ENCODE measurements at places on chromosomes 12 and 14.
A peak's percentile ranks its signal among the peaks of the same experiment; 100 is the strongest.

GRCh38 chr14:74144789-74145188, 60.0 kb downstream of the LIN52 start:
- no peak for DNase-seq

- DNase-seq, result no peak
These were observed 274.2 kb downstream of the SUDS3 start for GRCh38 chr12:118650586-118650960.

DNA sequence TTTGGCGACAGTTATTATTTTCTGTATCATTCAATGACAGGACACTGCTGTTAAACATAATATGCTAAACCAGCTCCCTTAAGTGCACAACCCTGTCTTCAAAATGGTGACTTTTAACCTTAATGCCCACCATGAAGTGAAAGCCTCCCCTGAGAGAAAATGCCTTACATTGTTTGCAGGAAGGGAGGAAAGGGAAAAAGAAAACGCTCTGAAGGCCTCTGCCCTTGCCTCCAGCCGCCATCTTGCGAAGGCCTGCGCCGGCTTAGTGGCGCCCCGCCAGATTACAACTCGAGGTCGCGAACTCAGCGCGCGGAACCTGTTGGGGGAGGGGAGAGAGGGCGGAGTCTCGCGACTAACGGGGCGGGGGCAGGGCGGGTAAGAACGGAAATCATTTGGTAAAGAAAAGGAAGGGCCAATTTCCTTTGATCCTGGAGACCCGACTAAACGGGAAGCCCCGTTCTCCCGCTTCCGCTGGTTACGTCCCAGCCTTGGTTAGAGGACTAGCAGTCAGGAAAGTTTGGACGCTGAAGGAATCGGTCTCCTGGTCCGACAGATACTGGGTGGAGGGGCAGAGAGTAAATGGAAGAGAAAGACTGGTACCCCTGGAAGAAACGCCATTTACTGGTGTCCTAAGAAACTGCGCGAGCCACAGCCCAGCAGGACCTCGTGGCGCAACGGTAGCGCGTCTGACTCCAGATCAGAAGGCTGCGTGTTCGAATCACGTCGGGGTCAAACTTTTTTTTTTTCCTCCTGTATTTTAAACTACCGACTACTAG, 11.6 kb upstream of the TMPO start:
- peak; percentile 88 for DNase-seq

GRCh38 chr12:120757226-120757742, 31.7 kb downstream of the ACADS start:
- no peak for DNase-seq

DNA sequence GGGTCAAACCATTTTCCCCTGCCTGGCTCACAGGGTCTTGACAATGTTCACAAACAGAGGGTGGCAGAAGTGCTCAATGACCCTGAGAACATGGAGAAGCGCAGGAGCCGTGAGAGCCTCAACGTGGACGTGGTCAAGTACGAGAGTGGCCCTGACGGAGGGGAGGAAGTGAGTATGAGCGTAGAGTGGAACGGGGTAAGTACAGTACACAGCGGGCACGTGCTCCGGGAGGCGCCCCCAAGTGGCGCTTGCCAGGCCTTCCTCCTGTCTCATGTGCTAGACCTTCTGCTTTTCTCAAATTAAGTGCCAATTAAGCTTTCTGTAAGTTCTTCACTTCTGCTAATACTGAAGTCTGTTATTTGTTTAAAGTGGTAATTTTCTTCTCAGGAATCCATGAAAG, 35.9 kb downstream of the XRCC3 start:
- DNase-seq, result no peak

DNA sequence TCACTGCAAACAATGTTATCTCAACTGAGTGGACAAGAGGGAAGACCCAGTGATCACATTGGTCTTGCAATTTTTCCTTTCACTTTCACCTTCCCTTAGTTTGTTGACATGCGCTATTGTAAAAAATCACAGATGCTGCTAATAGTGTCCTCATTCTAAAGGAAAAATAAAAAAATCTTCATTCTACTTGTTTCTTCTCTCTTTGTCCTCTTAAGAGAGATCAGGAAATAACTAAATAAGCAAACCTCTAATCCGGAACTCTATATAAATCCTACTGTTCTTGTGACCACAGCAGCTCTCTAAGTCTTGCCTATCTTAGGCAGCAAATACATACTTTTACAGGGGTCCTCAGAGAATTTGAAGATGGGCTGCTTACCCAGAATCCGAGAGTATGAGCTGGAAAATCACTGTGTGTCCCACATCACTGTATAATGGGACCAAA, 257.7 kb downstream of the NAV3 start:
- no peak for DNase-seq

DNA sequence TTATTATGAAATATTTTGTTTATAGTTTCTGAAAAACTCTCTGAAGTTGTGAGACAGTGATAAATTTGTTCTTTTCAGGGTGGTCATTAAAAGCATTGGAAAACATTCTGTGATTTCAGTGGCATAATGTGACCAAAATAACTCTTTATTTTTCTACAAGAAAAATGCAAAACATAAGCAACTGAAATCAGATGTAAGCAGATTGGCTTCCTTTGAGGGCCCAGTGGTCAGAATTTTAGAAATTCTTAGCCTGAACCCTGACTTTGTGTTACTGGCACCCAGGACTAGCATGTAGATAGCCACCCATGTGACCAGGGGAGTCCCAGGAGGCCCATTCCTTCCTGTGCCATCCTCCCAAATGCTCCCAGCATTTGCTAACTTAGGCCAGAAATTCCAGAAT, 145.6 kb upstream of the SLC38A2 start:
- DNase-seq, result no peak

GRCh38 chr14:91693346-91693745, 38.5 kb downstream of the CATSPERB start:
- DNase-seq, result no peak

DNA sequence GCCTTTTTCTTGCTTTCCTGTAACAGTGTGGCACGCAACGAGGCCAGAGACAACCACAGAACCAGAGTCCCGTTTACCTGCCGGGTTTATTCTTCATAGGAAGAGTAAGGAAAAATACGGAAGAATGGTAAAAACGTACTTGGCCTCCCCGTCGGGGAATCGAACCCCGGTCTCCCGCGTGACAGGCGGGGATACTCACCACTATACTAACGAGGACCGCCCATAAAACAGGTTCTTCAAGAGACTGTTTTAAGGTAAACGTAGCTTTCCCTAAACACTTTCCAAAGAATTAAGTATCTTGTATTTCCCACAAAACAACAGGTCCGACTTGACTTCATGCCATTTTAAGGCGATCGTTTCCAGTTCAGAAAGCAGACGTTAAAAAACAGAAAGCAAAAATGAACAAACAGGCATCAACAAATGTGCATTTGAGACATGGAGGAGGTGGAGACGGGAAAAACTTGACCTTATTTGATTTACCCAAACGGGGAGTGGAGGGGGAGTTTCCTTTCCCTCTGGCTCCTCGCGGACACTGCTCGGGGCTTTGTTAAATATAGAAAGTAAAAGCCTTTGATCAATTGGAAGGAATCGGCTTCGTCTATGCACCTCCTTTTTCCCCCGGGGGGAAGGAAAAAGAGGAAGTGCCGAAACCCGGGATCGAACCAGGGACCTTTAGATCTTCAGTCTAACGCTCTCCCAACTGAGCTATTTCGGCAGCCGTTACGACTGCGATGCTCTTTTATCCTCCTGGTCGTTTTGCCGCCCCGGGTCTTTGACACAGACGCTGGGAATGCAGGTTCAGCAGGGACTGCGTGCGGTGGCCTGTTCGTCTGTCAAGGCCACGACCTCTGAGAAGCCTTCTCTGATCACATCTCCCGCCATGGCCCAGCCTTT, 13.0 kb upstream of the UBC start:
- DNase-seq, result peak; percentile 73

DNA sequence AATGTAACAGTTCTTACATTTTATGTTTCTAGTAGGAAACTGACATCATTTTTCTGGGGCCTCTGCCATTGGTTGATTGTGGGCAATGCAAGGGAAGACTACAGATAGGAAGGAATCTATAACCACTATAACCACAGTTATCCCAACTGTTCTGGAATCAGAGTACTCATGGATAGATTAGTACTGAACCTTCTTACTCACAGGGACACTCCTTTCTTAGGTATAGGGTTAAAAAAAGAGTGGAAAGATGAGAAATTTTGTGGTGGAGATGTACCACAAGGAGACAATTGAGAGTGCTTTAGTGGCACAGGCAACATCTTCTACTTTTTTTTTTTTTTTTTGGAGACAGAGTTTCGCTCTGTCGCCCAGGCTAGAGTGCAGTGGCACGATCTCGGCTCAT, 21.0 kb downstream of the TMEM116 start:
- DNase-seq, result no peak

- DNase-seq, result no peak
These were observed 27.6 kb upstream of the LRP6 start for GRCh38 chr12:12294215-12295005.

DNA sequence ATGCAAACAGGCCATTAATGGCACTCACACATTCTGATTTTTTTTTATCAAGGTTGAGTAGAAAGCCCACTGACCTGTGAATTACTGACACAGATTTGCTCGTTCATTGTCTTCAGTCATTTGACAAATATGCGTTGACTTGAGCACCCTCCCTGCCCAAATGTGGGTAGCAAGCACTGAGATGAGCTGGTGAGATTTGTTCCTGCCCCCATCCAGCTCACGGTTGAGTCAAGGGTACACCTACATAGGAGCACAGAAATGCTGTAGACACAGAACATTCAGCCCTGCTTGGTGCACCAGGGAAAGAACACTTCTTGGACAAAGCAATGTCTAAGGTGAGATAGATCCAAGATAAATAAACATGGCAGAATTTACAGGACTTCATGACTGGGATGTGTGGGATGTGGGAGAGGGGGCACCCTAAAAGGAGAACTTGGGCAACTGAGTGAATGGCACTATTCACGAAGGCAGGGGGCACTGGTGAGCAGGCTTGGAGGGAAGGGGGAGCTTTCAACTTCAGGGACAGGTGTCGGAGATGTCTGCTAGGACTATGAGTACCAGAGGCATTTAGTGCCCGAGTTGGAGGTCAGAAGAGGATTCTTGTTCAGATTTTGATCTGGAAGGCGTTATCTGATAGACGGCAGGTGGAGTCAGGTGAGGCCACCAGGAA, 213.4 kb downstream of the VRK1 start:
- no peak for DNase-seq

- DNase-seq, result no peak
These were observed 61.2 kb upstream of the SRSF5 start for GRCh38 chr14:69705706-69706105.

DNA sequence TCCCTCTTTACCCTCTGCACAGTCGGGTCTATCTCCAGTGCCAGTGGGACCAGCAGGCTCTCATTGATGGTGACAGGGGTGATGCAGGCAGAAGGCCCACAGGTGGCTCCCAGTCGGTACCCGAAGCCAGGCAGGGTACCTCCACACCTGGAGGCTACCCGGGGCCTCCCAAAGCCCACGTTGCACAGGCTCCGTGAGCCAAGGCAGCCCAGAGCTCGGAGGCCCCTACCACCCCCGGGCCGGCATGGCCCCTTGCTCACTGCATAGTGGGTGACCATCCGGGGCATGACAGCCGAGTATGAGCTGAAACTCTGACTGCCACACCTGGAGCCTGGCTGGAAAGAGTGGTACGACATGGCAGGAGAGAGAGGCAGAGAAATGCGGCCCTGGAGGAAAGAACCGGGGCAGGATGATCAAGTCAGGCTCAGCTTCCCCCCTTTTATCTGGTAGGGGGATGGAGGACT, at the start of gene KRT82:
TSS of gene KRT82 (minus strand) at position 414 of the 464 bp plus-strand sequence. CDS start at position 356, 58 bp downstream.
- DNase-seq, result no peak

GRCh38 chr12:90008277-90008676, 299.6 kb upstream of the ATP2B1 start:
- DNase-seq, result no peak

GRCh38 chr14:28488684-28489083, 277.9 kb upstream of the FOXG1 start:
- DNase-seq, result no peak

DNA sequence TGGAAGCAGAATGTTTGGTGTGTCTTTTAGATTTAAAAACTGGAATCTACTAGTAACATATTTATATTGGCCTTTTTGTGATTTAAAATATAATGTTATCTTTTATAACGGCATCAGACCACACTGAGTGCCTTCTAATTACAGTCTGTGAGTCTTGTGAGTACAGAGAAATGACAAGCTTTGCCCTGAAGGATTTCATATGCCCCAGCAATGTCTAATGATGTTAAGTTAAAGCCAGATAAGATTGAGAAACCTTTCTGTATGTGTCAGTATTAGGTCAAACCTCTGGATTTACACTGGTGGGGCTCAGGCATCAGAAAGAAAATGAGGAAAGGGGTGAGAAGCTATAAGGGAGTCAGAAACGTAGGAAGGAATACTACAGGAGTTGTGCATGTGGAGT, 25.2 kb downstream of the PLEKHA5 start:
- DNase-seq, result no peak

DNA sequence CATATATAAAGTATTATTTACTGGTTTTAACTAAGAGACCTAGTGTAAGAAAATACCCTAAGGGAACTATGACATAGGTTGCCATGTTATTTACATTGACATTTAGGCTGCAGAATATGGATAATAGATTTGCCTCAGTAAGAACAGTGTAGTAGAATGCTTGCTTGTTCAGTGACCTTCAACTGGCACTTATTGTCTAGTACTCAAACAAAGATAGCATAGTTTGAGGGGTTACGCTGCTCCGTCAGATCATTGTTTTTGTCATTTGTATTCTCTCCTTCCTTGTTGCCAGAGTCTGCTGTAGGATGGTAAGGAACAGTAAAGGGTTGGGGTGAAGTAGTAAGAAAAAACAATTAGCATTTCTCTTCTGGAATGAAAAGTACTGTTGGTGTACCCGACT, 33.2 kb downstream of the TOGARAM1 start:
- DNase-seq, result no peak

- no peak for DNase-seq
These were observed 257.8 kb upstream of the BTG1 start for GRCh38 chr12:92403210-92404175.

- no peak for DNase-seq
These were observed 168.4 kb downstream of the FUT8 start for GRCh38 chr14:65580973-65581372.

DNA sequence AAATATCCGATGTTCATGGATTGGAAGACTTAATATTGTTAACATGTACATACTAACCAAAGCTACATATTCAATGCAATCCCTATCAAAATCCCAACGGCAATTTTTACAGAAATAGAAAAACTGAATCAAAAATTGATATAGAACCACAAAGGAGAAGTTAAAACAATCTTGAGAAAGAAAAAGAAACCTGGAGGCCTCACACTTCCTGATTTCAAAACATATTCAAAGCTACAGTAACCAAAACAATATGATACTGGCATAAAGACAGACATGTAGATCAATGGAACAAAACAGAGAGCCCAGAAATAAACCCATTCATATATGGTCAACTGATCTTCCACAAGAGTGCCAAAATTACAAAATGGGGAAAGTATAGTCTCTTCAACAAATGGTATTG, 5.4 kb upstream of the PELI2 start:
- no peak for DNase-seq

DNA sequence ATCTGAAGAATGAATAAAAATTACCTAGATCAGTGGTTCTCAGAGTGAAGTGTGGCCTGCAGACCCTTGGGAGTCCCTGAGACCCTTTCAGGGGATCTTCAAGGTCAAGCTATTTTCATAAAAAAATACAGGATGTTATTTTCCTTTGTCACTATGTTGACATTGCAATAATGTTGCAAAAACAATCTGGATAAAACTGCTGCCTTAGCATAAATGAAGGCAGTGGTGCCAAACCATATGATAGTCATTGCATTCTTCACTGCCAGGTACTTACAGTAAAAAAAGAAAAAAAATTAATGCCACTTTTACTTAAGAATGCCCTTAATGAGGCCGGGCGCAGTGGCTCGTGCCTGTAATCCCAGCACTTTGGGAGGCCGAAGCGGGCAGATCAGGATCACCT, 2.0 kb upstream of the CD4 start:
- no peak for DNase-seq
